Endodermal cell (in vitro differentiated cells): ENCODE measurements at places on chromosomes 11 and 22. TPM values are rescaled to one million over a fixed set of nuclear protein-coding genes. Genes with fewer than 3 reads are reported as not detected.

- H3K27ac ChIP-seq: no peak overlapping the region
- no peaks in the 10 kb centered on the region for H3K4me1 ChIP-seq
- no peak for DNase-seq
Measured at GRCh38 chr22:46295277-46295971, 1.2 kb upstream of the GTSE1 start.

- H3K4me3 ChIP-seq: no peak overlapping the region
- no peak overlapping the region for H3K27ac ChIP-seq
- DNase-seq: no peak
Measured at GRCh38 chr11:6202041-6202440, 3.0 kb downstream of the OR52W1 start.

Gene ZC3H12C
- total RNA-seq: 3.6 and 5.6 TPM in 2 replicates

- H3K36me3 ChIP-seq: no peaks in the 10 kb centered on the region
- no peaks in the 10 kb centered on the region for H3K4me1 ChIP-seq
- no peak for DNase-seq
- H3K27me3 ChIP-seq: no peaks in the 10 kb centered on the region
- H3K27ac ChIP-seq: no peak overlapping the region
Measured at GRCh38 chr11:131928992-131929391, 558.6 kb downstream of the NTM start.

DNA sequence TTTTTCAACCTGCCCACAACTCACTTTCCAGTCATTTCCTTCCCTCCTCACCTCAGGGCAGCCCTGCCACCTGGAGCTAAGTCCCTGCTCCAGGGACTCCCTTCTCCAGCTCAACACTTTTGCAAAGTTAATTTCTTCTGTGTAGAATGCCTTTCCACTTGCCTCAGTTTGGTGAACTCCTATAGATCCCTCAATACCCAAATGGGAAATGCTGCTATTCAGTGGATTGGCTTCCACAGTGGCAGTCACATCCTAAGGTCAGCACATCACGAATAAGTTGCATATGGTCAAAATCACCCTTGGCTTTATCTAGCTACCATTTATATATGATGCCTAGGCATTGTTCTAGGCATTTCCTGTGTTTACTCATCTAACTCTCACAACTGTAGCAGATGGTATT, 23.6 kb downstream of the GDPD5 start:
- H3K27ac ChIP-seq: no peak overlapping the region
- no peak overlapping the region for H3K4me3 ChIP-seq
- no peaks in the 10 kb centered on the region for H3K36me3 ChIP-seq
- no peaks in the 10 kb centered on the region for H3K4me1 ChIP-seq
- H3K27me3 ChIP-seq: no peaks in the 10 kb centered on the region
- no peak for DNase-seq

Gene LAMTOR1
- 92.0 and 97.2 TPM in 2 replicates for total RNA-seq

GRCh38 chr11:45556851-45557707, 108.3 kb downstream of the CHST1 start:
- no peak overlapping the region for H3K27ac ChIP-seq
- no peak overlapping the region for H3K4me3 ChIP-seq
- no peaks in the 10 kb centered on the region for H3K4me1 ChIP-seq
- no peaks in the 10 kb centered on the region for H3K27me3 ChIP-seq
- no peak for DNase-seq

DNA sequence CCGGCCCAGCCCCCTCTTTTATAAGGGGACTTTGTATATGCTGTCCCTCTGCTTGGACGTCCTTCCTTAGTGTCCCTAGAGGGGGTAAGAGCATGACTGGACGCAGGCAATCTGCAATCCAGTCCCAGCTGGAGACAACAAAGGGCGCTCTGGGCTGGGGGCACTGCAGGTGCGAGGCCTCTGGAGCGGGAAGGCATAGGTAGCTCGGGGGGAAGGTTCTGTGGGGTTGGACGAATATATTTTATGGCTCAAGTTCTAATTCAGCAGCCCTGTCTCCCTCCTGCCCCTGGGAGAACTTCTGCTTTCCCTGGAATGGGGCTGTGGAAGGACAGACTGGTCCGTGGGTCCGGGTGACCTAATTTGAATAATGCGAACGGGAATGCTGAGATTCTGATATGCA, 40.0 kb downstream of the KCNJ4 start:
- H3K36me3 ChIP-seq: no peaks in the 10 kb centered on the region
- no peak overlapping the region for H3K4me3 ChIP-seq
- no peak overlapping the region for H3K27ac ChIP-seq
- peak; percentile 45 for DNase-seq
- no peaks in the 10 kb centered on the region for H3K4me1 ChIP-seq

- DNase-seq: peak; percentile 77
- no peak overlapping the region for H3K4me3 ChIP-seq
- H3K36me3 ChIP-seq: no peaks in the 10 kb centered on the region
- H3K27ac ChIP-seq: no peak overlapping the region
- no peaks in the 10 kb centered on the region for H3K4me1 ChIP-seq
Measured at GRCh38 chr11:92136797-92137196, 87.8 kb upstream of the FAT3 start.

GRCh38 chr11:72831521-72832300, 17.5 kb downstream of the ATG16L2 start:
- no peaks in the 10 kb centered on the region for H3K36me3 ChIP-seq
- peak; percentile 96 for DNase-seq
- H3K27me3 ChIP-seq: no peaks in the 10 kb centered on the region

DNA sequence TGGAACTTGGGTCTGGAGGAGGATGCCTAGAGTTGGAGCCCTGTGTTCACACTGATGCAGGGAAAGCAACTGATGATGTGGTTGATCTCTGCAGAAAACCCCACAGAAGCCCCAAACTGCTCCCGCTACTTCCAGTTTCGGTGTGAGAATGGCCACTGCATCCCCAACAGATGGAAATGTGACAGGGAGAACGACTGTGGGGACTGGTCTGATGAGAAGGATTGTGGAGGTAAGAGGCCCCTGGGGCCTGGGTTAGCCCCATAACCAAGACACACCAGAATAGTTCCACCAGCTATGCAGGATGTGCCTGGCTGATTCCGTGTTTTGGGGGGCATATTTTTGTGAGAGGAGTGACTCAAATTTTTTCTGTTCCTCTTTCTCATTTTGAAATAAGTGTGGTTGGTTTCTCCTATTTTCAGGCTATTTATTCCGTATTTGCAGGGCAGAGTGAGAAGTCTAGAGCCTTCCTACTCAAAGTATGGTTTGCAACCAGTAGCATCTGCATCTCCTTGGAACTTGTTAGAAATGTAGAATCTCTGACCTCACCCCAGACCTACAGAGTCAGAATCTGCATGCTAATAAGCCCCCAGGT, 137.3 kb upstream of the SORL1-AS1 start:
- H3K4me1 ChIP-seq: no peaks in the 10 kb centered on the region
- no peak for DNase-seq
- no peaks in the 10 kb centered on the region for H3K27me3 ChIP-seq
- peaks cover 27% of the 10 kb centered on the region for H3K36me3 ChIP-seq
- H3K4me3 ChIP-seq: no peak overlapping the region

Gene BIRC3
- 0.04 and 0.09 TPM in 2 replicates for total RNA-seq

DNA sequence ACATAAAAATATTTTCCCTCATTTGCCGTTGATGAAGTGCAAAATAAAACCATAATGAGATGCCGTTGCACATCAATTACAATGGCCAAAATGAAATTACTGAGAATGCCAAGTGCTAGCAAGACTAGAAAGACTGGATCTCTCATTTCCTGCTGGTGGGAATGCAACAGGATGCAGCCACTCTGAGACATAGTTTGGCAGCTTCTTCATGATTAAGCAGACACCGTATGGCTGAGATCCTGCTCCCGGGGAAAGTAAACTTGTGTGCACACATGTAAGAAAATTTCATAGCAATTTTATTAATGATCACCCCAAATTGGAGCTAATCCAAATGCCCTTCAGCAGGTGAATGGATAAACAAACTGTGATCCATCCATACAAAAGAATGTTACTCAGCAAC, 1013.2 kb downstream of the TBC1D22A start:
- H3K4me1 ChIP-seq: no peaks in the 10 kb centered on the region
- no peaks in the 10 kb centered on the region for H3K27me3 ChIP-seq
- no peak overlapping the region for H3K4me3 ChIP-seq

Gene C11orf21
- total RNA-seq: 0.20 TPM in 1 of 3 replicates, not detected in the others

Gene MEI1
- total RNA-seq: 0.77 to 1.6 TPM (median 1.2 TPM) in 3 replicates

DNA sequence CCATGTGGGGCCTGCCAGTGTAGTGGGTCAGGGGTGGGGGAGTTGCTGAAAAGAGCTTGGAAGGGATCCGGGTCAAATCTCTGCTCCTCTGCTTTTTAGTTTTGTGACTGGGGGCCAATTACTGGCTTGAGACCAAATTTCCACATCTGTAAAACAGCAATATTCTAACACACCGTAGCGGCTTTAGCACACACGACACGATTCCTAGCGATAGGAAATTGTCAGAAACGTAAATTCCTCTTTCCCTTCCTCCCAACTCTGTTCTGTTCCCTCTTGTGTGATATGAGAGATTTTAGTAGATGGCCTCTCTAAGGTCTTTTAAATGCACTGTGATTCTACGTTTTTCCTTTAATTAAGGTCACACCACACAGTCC, 71.9 kb downstream of the MICAL2 start:
- no peak overlapping the region for H3K4me3 ChIP-seq
- H3K27ac ChIP-seq: peak overlapping the region; percentile 9
- no peaks in the 10 kb centered on the region for H3K36me3 ChIP-seq
- no peak for DNase-seq
- no peaks in the 10 kb centered on the region for H3K27me3 ChIP-seq
- peaks cover 19% of the 10 kb centered on the region for H3K4me1 ChIP-seq

Gene MS4A3
- not detected in 2 replicates for total RNA-seq

DNA sequence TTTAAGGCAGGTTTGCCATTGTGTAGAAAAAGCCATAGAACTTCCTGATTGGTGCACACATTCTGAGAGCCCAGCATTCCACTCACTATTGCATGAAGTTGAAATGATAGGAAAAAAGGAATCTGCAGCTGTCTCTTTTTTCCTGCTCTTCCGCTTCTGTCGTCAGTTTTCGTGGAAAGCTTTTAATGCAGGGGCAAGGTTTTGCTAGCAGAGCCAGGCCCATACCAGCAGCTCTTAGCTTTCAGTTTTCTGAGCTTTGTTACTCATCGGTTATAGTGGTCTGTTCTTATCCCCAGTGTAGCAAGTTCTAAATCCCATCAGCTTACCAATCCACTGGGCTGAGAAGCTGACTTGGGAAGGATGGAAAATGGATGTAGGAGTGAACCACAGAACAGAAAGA, 162.9 kb upstream of the TTC12 start:
- peaks cover 3% of the 10 kb centered on the region for H3K4me1 ChIP-seq
- H3K27me3 ChIP-seq: no peaks in the 10 kb centered on the region
- H3K36me3 ChIP-seq: no peaks in the 10 kb centered on the region
- no peak overlapping the region for H3K4me3 ChIP-seq

DNA sequence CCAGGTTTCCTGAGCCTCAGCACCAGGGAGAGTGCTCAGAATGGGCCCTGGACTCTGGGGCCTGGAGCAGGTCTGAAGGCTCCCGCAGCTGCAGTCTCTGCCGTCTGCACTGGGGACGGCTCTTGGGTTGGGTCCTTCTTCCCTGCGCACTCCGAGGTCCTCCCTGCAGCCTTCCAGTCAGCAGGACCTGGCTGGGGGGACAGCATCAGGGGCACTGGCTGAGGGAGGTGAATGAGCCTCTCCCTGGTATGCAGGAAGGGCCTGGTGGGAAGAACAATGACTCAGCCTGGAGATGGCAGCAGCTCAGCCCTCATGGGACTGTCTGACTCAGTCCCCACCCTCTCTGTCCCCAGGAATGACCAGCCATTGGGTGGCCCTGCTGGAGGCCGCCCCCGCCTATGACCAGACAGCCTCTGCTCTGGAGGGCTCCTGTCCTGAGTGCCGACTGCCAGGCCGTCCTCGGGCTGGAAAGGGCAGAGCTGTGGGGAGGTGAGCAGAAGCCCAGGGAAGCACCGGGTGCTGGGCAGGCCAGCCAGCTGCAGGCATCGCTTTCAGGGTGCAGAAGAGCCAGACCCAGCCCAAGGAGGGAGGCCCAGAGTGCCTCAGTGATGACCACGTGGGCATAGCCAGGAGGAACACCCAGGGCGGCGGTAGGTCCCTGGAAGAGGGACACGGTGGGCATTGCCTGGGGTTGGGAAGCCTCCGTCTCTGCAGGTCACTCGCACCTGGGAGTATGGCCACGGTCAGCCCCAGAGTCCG, 455.0 kb downstream of the BRD1 start:
- no peaks in the 10 kb centered on the region for H3K27me3 ChIP-seq
- no peak overlapping the region for H3K4me3 ChIP-seq
- peak; percentile 91 for DNase-seq
- H3K36me3 ChIP-seq: no peaks in the 10 kb centered on the region
- H3K4me1 ChIP-seq: no peaks in the 10 kb centered on the region
- H3K27ac ChIP-seq: no peak overlapping the region

Gene CCDC81
- 34.0 to 65.4 TPM (median 36.1 TPM) in 3 replicates for total RNA-seq

Gene RAG2
- not detected in 3 replicates for total RNA-seq

- H3K4me1 ChIP-seq: no peaks in the 10 kb centered on the region
- no peak overlapping the region for H3K27ac ChIP-seq
- DNase-seq: no peak
- H3K36me3 ChIP-seq: no peaks in the 10 kb centered on the region
- peaks cover 30% of the 10 kb centered on the region for H3K27me3 ChIP-seq
- no peak overlapping the region for H3K4me3 ChIP-seq
Measured at GRCh38 chr11:124950601-124951330, 3.2 kb upstream of the CCDC15 start.

- H3K4me1 ChIP-seq: peaks cover 6% of the 10 kb centered on the region
- H3K4me3 ChIP-seq: no peak overlapping the region
- no peak for DNase-seq
- no peaks in the 10 kb centered on the region for H3K36me3 ChIP-seq
Measured at GRCh38 chr11:114343020-114343419, 46.8 kb downstream of the NNMT start.

Gene SYT8
- total RNA-seq: not detected in 2 replicates

- no peaks in the 10 kb centered on the region for H3K36me3 ChIP-seq
- H3K27ac ChIP-seq: no peak overlapping the region
- H3K27me3 ChIP-seq: no peaks in the 10 kb centered on the region
- no peak for DNase-seq
- no peak overlapping the region for H3K4me3 ChIP-seq
Measured at GRCh38 chr11:15780837-15781236, 575.5 kb downstream of the SOX6 start.

- H3K27ac ChIP-seq: no peak overlapping the region
- H3K27me3 ChIP-seq: peaks cover 15% of the 10 kb centered on the region
- peaks cover 12% of the 10 kb centered on the region for H3K4me1 ChIP-seq
- peak; percentile 15 for DNase-seq
Measured at GRCh38 chr11:44416776-44417175, 106.8 kb upstream of the ALX4 start.

- peaks cover 75% of the 10 kb centered on the region for H3K27me3 ChIP-seq
- H3K36me3 ChIP-seq: no peaks in the 10 kb centered on the region
- no peak overlapping the region for H3K4me3 ChIP-seq
- H3K27ac ChIP-seq: peak overlapping the region; percentile 74
- peaks cover 2% of the 10 kb centered on the region for H3K4me1 ChIP-seq
Measured at GRCh38 chr11:126059238-126059781, 3.4 kb downstream of the CDON start.

- DNase-seq: no peak
- no peaks in the 10 kb centered on the region for H3K27me3 ChIP-seq
- no peak overlapping the region for H3K4me3 ChIP-seq
- no peaks in the 10 kb centered on the region for H3K36me3 ChIP-seq
- no peaks in the 10 kb centered on the region for H3K4me1 ChIP-seq
- no peak overlapping the region for H3K27ac ChIP-seq
Measured at GRCh38 chr11:77223797-77224196, 77.7 kb downstream of the GDPD4 start.
